Globus pallidus (tissue), 1 donor: ENCODE measurements at places on chromosomes 11 and 22.

GRCh38 chr22:39697790-39698430 lies 127.4 kb downstream of the CACNA1I start:
- no peak for DNase-seq

DNA sequence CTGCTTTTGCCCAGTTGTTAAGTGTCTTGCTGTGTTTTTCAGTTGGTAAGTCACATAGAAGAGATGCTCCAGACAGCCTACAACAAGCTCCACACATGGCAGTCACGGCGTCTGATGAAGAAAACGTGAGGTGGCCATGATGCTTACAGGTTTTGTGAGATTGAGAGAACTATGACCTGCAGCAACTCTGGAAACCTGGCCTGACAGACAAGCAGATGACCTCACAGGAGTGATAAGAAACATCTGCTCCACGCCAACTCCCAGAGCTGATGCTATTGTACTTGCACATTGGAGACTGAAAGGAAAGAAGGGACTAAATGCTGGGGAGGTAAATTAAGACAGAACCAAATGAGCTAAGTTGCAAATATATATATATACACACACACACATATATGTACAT lies 28.6 kb upstream of the LDHA start:
- no peak for DNase-seq

- DNase-seq, result no peak
Measured at GRCh38 chr22:29380032-29380781, 8.2 kb downstream of the AP1B1 start.

GRCh38 chr22:44592126-44592823 lies 94.2 kb upstream of the RTL6 start:
- no peak for DNase-seq

DNA sequence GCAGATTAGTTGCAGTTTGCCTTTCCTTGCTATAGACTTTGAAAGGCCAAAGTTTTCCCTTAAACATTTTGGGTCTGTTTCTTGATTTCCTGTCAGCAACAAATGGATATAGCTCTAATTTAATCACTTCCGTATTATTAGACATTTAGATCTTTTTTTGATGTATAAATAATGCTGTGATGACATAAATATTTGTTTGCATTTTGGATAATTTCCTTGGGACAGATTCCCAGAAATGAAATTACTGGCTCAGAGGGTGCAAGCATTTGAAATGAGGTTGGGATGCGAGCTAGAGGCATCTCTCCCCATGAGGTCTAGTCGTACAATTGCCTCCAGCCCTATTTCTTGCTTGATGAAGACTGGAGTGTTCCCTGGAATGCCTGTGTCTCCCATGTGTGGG lies 94.2 kb downstream of the TBC1D22A start:
- DNase-seq, result no peak
